ENCODE measurements at places on chromosomes 2 and 18.

- DNase-seq = no peak
These were observed 69.8 kb downstream of the ARHGEF33 start for GRCh38 chr2:38959466-38959865.

DNA sequence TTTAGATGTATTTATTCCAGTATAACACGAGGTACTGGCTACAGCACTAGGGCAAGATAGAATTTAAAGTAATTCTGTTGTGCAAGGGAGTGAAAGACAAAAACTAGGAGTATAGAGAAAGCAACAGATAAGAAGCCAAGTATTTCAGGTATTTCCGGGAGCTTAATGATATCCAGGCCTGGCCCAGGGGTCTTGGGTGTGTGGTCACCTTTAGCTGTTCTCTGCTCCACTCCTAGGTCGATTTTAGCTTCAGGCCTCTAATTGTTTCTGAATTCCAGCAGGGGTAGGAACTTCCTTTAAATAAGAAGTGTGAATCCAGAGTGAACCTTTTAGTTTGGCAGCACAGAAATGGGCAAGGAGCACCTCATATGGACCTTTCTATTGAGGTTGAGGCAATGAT is 342.3 kb upstream of the MYT1L start:
- DNase-seq = no peak

DNA sequence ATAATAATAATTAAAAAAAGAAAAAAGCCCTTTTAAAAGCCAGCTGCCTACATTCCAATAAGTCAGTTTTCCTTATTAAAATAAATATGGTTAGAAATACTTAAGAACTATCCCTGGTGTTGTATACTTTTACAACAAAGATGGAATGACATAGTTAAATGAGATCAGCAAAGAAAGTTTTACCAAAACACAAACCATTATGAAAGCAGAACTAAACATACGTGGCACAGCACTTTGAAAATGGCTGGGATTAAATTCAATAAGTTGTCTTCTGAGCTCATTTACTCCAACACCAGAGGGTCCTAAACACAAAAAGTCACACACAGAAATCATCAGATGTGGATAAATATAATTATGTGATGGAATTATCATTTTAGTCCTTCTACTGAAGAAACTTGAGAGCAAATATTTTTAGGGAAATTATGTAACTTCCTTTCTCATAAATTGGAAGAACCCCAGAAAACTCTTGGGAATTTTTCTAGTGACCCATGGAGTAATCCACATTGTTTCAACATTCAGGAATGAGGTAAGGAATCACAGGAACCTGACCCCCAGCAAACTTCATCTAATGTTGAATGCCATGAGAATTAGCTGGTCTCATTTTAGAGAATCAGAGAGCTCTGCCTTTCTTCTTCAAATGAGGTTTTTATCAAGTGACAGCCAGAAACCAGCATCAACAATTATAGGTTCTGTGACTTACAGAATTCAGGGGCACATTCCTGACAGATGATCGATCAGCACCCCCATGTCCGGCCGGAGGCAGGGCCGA is 11.5 kb upstream of the TMEM237 start:
- DNase-seq = no peak

DNA sequence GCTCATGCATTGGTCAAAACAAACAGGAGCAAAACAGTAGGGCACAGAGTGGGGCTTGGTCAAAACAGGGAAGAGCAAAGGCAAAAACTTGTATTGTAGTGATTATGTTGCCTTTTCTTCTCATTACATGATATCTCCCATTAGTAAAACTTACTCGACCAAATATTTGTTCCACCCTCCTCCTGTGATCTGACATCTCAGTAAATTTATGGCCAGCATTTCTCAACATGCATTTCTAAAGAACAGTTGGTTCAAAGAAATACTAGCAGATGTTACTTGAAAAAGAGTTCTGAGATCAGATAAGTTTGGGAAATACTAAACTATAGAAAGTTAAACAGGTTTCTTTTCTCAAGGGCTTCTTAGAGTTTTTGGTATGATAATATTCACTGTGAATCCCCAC is 423.1 kb downstream of the FIGN start:
- DNase-seq = no peak

DNA sequence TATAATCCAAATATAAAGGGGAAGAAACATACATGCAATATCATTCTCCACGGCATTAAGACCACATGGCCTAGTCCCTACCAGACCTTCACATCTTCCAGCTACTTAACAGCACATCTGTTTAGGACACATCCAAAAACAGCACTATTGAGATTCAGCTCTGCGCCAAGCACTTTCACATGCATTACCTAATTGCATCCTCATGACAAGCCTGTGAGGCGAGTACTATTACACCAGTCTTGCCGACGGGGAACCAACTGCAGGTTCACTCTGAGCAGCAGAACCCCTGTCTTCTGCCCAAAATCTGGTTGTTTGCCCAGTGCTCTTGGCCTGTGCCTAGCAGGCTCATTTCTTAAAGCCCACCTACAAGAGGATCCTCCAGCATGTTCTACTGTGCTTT is 66.7 kb downstream of the AAK1 start:
- DNase-seq = no peak

GRCh38 chr2:100865816-100866460 is 46.0 kb downstream of the NPAS2 start:
- no peak for DNase-seq

DNA sequence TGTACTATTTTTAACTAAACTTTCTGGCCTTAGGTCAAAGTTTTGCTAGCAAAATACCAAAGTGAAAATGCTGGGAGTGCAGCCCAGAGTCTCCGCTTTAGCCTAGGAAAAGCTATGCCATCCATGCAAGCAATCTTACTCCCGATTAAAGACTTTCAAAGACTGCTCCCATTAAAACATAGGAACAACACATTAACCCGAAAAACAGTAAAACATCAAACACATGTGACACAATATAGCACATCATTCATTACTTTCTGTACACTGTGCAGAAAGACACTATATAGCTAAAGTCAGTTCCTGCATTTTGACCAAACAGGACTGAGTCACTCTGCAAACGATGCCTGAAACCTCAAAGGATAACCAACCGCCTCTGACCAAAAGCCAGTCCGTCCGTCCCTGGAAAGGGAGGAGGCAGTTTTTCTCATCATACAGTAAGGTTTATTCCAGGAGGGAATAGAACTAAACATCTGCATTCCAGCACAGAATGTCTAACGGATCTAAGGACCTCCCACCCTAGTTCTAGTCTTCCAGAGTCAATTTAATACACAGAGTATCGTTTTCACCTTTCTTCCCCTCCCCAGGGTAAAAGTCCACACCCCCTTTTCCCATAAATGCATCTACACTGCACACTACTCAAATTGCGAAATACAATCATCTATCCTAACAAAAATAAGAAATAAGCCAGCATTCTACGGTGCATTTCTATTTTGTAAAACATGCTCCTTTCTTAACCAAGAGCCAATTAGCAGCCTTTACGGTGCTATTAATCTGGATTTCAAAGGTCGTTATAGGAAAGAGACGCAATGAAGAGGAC is 1.7 kb downstream of the ROCK2 start:
- no peak for DNase-seq

GRCh38 chr2:84158605-84159004 is 300.5 kb downstream of the SUCLG1 start:
- no peak for DNase-seq

- no peak for DNase-seq
These were observed 86.7 kb downstream of the NRP2 start for GRCh38 chr2:205768815-205769494.

- DNase-seq = no peak
These were observed 190.8 kb downstream of the TMEM18 start for GRCh38 chr2:486371-486770.

GRCh38 chr2:1140389-1141003 is 189.8 kb downstream of the SNTG2 start:
- peak; percentile 7 for DNase-seq

DNA sequence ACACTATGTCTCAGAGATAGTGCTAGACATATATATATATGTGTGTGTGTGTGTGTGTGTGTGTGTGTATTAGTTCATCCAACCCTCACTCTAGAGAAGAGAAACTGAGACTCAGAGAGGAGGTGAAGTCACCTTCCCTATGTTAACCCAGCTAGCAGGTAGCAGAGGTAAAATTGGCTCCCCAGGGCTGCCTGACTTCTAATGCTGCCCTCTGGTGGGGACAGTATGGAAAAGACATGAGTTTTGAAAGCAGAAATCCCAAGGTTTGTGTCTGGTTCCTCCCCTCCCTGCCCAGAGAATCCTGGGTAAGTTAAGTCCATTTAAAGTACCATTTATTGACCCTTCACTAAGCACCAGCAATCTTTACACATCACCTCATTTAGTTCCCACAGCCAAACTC is 137.7 kb downstream of the THNSL2 start:
- no peak for DNase-seq

DNA sequence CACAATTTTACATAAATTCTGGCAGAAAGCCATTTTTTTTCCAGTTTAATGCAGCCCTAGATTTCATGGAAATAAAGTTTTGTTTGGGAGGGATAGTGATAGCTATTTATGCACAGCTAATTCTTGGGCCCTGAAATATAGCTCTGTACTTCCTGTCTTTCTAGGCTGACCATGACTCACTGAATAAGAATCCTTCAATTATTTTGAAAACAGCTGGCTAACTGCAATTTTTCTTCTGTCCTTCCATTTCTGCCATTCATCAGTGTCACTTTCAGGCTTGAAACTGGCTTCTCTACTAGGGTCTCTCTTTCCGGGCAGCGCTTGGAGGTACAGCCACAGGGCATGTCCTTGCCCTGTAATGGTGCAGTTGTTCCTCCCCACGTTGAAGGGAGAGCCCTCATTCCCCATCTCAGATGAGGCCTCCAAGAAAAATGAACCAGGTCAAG is 97.1 kb upstream of the TMEM178A start:
- DNase-seq = no peak

GRCh38 chr18:525036-525797 is 24.7 kb upstream of the COLEC12 start:
- no peak for DNase-seq

- no peak for DNase-seq
These were observed 16.4 kb downstream of the DYNAP start for GRCh38 chr18:54607213-54608027.

DNA sequence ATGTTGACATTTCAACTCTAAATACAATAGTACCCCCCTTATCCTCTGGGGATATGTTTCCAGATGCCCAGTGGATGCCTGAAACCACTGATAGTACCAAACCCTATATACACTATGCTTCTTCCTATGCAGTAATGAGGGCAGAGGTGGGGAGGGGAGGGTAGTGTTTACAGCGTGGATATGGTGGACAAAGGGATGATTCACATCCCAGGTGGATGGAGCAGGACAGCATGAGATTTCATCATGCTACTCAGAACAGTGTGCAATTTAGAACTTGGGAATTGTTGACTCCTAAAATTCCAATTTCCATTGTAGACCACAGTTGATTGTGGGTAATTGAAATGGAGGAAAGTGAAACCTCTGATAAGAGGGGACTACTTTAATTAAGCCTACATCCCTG is 75.4 kb downstream of the TSN start:
- DNase-seq = no peak

DNA sequence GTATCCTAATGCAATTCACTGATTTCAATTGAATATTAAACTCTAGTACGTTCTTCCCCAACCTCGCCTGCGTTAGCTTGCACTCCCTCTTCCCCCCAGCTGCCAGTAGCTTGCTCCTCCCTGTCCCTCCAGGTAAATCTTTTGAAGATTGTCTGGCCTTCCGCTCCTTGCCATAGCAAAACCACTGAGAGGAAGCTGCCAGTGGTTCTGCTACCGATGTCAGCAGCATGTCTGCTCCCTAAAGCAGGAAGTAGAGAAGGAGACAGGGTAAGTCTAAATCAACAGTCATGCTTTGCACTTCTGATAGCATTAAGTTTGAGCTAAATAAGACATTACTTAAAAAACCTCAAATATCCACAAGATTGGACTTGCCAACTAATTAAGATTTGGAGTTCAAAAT is 89.1 kb downstream of the SCN2A start:
- DNase-seq = no peak

DNA sequence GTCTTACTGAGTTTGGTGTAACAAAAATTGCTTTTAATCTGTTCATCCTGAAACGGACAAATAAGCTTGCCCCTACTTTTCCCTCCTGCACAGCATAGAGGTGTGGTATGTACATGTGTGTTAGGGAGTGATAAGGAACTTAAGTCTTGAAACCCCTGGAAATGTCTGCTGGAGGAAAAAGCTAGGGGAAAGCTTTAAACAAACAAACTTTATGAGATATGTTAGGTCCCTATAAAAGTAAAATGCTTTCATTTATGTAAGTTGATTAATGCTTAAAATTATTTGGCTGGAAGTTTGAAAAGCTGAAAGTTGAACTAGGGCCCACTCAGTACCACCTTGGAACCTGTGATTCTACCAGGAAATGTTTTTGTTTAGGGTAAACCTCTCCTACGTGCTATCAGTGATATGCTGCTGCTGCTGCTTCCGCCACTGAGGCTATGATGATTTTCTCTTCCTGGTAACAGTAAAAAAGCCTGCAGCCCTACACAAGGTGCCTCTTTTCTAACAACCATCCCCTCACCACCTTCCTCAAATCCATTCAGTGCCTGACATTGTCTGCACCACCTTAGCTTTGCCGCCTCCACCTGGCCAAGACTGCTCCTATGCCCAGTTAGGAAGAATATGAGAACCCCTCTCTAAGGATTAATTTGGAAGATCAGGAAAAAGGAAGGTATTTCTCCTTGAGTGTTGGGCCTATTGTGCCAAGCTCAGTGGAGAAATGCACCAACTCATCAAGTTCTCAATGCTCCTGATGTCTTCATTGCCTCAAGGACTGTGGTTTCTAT is 2.5 kb upstream of the YES1 start:
- no peak for DNase-seq

DNA sequence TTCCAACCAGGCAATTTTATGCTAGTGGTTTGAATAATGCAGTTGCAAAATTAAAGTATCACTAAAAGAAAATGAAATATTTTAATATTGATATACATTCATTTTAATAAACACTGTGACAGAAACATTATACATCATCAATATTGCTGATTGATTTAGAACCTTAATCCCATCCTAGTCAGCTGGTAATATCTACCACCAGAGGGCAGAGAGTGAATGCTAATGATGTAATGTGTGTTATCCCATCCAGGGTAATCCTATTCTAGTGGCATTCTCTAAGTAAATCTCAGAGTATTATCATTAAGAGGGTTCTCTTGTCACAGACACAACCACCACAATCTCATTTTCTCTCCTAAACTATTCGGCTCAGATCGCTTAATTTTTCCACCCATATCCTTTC is 477.4 kb downstream of the CPS1 start:
- no peak for DNase-seq

DNA sequence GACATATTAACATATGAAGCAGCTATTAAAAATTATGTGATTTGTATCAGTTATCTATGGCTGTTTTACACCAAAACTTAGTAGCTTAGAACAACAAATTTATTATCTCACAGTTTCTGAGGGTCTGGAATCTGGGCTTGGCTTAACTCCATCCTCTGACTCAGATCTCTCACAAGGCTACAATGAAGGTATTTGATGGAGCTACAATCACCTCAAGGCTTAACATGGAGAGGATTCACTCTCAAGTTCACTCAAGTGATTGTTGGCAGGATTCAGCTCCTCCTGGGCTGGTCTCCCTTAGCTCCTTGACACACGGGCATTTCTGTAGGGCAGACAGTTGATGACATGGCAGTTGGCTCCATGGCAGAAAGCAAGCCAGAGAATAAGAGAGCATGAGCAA is 133.0 kb upstream of the SLC14A2 start:
- DNase-seq = no peak
